ENCODE measurements at places on chromosomes 7 and 10. TPM values are rescaled to one million over a fixed set of nuclear protein-coding genes. Genes with fewer than 3 reads are reported as not detected.

The SFTPA1 gene
- total RNA-seq, result not detected

The NRCAM gene
- total RNA-seq, result 0.86 TPM

The HTRA1 gene
- 22.1 TPM for total RNA-seq

The TFR2 gene
- total RNA-seq, result not detected

The MINPP1 gene
- total RNA-seq, result 42.9 TPM

The CRTAC1 gene
- not detected for total RNA-seq

The GBX1 gene
- total RNA-seq, result 0.41 TPM

DNA sequence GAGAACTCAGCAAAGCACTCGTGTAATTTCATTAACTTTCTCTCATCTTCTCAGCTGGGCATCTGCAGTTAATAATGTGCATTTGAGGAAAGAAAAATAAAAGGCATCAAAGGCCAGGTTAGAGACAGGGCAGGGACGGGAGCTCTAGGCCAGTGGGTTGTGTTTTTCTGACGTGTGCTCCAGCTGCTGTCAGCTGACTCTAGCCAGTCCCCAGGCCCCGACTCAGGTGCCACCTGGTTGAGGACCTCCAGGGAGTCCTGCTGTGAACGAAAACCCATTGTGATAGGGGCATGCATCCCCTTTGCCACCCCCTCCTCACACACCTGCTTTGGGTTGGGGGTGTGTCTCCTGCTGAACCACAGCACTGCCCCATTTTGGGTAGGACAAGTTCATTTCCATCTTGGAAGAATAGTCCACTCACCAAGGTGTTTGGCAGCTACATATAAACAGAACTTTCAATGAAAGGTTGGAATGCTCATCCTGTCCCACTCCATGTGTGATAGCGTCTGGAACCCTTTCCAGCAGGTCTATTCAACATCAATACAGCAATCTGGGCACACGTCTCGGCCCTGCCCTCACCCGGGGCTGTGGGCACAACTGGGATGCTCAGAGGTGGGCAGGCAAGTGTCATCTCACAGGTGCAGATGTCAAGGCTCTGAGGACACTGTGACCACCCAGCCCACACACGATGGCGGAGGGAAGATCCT lies 146.1 kb upstream of the FAM20C start:
- DNase-seq, result no peak

DNA sequence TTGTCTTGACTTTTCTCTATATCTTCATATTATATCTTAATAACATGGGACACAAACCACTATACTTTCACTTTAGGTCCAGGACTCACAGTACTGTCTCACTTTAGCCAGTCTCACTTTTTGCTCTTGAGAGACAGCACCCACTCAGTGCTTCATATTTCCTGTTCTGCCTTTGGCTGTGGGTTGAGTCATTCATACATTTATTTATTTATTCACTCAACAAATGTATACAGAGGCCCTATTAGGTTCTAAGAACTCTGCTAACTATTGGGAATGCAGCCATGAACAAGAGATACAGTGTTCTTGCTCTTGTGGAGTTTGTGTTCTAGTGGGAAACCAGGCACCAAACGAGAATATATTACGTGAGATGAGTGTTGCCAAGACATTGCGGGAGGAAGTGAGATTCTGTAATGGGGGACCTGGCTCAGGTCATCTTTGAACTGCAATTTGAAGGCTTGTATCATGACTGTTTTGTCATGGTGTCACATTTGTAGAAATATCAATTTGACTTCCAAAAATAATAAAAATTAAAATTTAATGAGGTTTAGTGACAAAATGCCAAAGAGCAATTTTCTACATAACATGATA lies 190.1 kb downstream of the SDHAF3 start:
- peak; percentile 13 for DNase-seq

DNA sequence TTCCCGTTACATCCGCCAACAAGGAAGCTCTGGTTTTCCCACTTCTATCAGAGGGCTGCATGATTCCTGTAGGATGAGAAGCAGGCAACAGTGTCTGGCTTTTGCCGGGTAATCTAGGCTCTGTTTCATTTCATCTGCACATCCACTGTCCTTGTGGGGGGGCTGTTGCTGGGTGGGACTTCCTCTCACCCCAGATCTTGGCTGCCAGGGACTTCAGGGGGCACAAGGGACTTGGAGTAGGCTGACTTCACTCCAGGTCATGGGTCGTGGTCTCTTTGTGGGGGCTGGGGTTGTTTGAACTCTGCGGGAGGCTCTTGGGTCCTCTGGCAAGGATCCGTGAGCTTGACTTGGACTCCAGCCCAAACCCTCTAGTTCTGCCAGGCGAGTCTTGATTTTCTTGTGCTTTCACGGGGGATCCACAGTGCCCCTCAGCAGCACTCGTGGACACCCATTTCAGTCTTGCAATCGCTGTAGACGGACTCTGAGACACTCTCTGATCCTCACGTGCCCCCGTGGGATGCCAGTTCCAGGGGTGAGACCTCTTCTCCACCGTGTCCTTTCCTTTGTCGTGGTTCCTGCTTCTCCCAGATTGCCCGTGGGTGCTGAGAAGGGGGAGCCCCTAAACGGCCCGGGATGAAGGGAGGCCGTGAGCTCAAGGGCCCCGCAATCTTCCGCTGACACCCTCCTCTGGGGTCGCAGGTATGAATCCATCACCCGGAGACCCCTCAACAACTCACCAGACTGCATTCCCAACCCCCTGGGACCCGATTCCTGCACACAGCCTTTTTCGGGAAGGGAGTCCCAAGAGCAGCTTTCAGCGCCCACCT lies 21.4 kb upstream of the ZNF273 start:
- no peak for DNase-seq

- DNase-seq, result no peak
Measured at GRCh38 chr7:117005449-117005848, 52.1 kb downstream of the ST7 start.

DNA sequence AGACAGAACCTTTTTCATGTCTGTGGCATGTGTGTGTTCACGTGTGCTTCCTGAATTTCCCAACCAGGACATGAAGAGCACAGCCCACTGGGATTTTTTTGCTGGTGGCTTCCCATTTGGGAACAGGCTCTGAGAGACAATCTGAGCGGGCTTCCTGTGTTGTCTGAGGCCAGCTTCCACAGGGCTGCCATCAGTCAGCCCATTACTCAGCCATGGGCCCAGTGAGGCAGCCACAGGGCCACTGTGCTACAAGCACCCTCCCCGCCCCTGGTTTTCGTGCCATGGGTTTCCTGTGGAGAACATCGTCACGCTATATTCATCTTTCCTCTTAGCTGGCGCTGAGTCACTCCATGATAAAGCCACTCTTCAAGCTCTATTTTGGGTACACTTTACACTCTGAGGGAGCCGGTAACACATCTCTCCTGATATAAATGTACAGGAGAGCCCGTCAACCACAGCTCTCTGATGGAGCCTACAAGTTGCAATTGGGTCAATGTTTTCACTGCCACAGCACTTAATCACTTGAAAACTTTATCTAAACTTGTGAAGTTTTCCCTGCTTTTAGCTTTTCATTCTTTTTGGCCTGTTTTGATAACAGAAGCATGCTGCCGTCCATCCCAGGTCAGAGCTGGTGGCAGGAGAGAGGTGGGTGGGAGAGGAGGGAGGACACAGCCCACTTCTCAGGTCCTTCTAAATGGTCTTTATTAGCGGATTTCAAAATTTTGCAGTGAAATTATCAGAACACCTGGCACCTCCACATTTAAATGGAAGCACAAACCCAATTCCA lies 96.9 kb downstream of the HIPK2 start:
- peak; percentile 93 for DNase-seq

DNA sequence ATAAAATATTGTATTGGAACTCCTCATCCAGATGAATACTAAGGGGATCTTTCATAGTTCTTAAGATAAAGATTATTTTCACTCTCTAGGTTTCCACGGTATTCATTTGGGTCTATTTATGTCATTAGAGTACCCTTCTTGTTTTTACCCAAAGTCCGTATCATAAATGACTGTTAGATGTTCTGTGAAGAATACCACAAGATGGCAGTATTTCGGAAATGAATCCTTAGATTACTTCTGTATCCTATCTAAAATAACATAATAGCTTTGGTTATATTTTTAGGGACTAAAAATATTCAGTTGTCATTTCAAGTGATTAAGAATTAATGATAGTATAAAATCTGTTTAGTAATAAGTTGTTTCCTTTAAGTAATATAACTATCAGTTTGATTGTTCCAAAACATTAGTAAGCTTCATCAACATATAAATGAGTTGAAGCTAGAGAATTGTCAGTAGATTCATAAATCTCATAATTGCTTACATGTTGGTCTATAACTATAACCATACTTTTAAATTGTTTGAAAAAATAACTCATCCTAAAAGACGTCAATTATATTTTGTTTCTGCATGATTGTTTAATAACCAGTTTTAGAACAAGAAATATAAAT lies 337.5 kb upstream of the KCND2 start:
- DNase-seq, result peak; percentile 54
